ENCODE measurements at places on chromosomes 11 and 22.

DNA sequence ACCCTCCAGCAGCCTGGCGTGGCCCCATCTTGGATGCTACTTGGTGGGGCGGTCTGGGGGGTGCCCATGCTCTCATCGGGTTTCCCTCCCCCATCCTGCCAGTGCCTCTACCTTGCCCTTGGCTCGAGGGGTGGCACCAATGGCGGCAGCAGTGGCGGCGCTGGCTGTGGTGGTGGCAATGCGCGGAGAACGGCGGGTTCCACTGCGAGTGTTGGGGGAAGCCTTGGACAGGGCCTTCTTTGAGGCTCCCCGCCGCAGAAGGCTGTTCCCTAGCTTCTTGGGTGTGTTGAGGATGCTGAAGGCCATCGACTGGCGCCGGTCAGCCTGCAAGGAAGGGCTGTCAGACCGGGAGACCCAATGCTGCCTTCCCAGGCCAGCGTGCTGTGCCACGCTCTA lies 5.1 kb downstream of the IL18BP start:
- no peak for DNase-seq

DNA sequence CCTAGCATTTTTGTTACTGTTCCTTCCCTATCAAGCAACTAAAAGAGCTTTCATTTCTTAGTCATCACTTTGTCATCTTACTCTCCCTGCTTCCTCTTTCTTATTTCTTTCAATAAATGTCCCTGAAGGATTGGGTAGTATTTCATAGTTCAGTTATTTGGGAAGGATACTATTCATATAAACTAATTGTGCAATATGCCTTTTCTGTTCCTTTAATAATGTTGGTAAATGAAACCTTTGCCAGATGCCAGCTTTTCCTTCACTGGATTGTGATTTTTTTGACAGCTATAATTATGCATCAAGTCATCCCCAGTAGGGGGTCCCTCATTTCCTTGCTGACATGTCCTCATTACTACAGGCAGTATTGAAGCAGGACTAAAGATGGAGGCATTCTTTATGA lies 101.7 kb downstream of the ATM start:
- DNase-seq, result no peak

- no peak for DNase-seq
These were observed 5.2 kb downstream of the NUMA1 start for GRCh38 chr11:72075109-72075508.

DNA sequence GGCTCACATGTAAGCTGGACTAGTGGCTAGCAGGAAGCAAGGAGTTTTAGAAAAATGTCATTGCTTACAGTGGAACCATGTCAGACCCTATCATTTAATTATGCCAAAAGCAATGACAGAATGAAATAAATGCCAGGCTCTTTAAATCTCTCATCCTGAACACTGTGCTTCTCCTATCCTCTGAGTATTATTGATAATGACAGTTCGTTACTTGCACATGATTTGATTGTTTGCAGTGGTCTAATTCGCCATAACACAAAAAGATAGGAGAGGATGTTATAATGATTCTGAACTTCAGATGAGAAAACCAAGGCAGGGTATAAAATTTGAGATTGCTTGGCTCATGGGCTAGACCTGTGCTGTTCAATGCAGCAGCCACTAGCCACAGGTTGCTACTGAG lies 68.2 kb downstream of the FLI1 start:
- no peak for DNase-seq

DNA sequence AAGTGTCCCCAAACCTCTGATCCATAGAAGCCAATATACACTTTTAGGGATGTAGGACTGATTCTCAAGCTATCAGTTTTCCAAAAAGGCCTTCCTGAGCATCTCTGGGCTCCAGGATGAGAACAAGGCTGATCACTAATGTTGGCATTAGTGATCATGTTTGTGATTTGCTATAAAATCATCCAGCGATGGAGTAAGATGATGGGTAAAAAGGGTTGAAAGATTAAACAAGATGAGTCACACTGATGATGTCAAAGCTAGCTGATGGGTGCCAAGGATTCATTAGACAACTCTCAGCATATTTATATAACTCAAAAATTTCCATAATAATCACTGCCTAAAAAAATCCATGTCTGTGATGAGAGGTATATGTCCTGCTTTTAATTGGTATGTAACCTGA lies 42.8 kb downstream of the ZNF280B start:
- no peak for DNase-seq

- DNase-seq, result no peak
These were observed 194.0 kb downstream of the CASP12 start for GRCh38 chr11:104704146-104704830.
